ENCODE measurements at places on chromosomes 5 and 9. TPM values are rescaled to one million over a fixed set of nuclear protein-coding genes. Genes with fewer than 3 reads are reported as not detected.

The AGGF1 gene
- total RNA-seq, result 69.6 TPM

The MYMK gene
- not detected for total RNA-seq

The TTF1 gene
- total RNA-seq, result 11.1 TPM

The GARNL3 gene
- total RNA-seq, result 10.5 TPM

The FOXD4L5 gene
- not detected for total RNA-seq

The PRDM9 gene
- not detected for total RNA-seq

The CDHR2 gene
- 257 TPM for total RNA-seq

The C9orf50 gene
- not detected for total RNA-seq

DNA sequence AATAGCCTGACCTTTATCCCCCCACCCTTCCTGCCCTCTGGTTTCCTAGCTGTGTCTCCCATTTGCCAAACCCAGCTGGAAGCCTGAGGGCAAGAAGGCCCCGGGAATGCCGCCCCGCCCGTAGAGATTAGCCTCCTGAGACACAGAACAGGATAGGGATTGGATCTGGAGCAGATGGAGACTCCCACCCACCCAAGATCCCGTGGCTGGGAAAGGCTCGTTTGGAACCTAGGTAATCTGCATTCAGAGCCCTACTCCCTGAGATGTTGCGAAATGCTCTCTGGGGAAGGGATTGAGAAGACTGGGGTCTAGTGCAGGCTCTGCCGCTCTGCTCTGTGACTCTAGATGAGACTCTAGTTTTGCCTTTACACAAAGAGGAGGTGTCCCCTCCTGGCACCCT, 10.9 kb downstream of the AQP3 start:
- DNase-seq, result no peak

- DNase-seq, result no peak
Observed at GRCh38 chr5:2165615-2166305, 283.0 kb upstream of the IRX4 start.

GRCh38 chr9:118008246-118008645, 304.0 kb downstream of the TLR4 start:
- DNase-seq, result no peak

DNA sequence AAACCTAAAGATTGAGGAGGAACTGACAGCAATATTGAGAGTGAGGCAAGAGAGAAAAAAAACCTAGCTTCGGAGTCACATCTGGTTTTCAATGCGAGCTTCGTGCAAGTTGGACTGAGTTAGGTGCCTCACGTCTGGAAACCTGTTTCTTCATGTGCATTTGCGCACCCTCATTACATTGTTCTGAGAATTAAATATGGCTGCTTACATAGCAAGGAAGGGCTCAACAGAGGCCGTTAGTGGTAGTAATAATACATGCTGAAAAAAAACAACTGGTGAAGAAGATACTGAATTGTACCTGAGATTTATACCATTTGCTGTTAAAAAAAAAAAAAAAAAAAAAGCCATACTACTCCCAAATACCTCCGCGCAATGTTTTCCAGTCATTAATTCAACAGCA, 18.6 kb downstream of the DNAJA1 start:
- DNase-seq, result no peak

DNA sequence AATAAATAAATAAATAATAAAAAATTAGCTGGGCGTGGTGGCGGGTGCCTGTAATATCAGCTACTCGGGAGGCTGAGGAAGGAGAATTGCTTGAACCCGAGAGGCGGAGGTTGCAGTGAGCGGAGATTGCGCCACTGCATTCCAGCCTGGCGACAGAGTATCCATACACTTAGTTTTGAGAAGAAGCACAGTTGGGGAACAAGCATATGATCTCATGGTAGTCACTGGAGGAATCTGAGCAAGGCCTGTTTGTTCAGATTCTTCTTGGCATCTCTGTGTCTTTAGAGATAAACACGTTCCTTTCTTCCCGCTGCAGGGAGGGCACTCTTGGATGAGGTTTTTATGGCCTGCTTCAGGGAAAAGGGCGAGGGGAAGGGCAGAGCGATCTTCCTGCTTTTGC, 15.6 kb upstream of the DENND1A start:
- DNase-seq, result no peak

DNA sequence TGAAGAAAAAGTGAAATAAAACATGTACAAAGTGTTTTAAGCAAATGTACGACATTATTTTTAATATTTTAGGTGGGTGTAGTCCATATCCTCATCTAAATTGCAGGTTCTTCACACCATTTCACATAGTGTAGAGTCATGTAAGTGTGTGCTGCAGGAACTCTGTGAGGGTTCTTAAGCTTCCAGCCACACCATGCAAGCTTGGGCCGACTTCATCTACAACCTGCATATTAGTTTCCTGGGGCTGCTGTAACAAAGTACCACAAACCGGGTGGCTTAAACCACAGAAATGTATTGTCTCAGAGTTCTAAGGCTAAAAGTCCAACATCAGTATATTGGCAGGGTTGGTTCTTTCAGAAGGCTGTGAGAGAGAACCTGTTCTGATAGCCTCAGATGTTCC, 10.2 kb downstream of the PAM start:
- DNase-seq, result no peak

DNA sequence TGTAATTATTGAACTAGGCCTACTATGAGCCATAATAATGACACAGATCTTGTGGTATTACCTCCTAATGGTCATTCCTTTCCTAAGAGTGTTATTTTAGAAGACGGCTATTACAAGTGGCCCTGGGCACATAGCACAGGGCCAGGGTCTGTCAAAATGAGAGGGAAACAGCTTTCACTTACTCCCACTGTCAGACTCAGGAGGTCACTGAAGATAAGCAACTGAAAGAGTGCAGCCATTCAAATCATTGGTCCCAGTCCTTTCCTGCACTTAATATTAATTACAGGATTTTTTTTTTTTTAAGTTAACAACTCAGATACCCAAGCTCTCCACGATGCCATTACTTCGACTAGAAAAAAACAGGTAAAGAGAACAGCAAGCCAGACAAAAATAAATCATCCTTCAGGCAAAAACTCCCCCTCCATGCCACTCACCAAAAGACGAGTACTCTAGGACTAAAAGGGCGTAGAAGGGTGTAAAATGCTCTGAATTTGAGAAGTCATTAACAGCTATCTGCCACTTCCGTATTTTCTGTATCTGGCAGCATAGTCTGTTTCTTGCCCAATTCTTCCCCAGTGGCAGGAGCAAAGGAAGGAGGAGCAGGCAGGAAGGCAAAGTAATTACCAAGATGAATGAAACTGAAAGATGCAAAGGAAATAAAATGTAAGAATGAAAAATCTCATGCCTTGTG, 87.4 kb downstream of the ZNF608 start:
- no peak for DNase-seq

- DNase-seq, result peak; percentile 50
Observed at GRCh38 chr5:172102913-172103626, 85.0 kb downstream of the STK10 start.

- no peak for DNase-seq
Observed at GRCh38 chr5:149323210-149323609, 22.1 kb upstream of the GRPEL2 start.

DNA sequence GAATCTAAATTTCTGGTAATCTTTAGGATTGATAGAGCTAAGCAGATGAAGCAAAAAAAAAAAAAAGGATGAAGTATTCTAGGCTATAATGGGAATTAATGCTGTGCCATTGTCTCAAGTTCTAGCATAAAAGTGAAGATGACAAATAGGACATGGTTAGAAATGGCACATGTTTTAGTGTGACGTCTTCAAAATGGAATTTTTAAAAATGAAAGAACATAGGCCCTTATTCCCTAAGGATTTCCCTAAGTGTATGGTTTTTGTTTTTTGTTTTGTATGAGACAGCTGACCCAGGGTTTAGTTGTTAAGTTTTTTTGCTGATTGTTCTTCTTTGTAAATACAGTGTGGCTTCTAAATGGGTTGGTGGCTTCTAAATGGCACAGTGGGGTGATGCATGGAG, 7.1 kb downstream of the TLE4 start:
- DNase-seq, result no peak

DNA sequence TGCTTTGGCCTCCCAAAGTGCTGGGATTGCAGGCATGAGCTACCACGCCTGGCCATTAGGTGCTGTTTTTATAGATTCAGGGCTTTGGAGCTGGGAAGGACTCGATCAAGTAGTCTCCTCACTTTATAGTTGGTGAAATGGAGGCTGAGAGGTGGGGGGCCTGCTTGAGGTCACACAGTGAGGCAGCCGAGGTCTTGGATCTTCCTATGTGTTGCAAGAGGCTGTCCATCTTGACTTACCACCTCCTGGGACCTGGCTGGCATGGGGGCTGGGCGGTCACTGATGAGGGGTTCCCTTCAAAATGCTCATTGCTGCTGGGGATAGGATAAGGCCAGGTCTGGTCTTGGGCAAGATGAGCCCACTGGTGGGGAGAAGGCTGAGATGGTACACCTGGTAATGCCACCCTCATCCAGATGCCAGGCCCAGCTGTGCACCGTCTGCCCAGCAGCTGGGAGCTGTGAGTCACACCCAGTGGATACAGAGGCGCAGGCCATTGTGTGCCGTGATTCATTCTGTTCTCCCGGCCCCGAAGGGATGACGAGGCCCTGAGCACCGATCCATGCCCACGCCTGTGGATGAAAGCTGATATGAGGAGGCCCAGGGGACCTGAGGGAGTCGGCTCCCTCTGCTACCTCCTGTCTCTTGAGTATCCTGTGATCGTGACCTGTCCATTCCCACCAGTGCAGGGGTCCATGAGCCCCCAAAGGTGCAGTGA, 10.5 kb upstream of the NDST1 start:
- DNase-seq, result no peak

GRCh38 chr9:99623780-99624364, 197.8 kb upstream of the NR4A3 start:
- DNase-seq, result no peak

DNA sequence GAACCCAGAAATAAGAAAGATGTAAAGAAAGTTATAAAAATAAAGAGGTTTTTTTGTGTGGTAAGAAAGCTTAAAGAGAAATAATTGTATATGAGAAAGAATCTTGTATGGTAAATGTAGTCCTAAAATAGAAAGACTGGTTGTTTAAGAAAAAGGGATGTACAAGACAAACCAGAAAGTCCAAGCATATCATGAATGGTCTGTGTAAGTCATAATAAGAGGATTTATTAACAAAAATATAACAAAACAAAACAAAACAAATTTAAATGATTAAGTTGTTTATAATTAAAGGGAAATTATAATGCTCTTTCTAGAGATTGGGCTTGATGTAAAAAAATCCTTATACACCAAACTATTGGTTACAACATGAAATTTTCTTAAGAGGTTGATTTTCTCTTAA, 590.4 kb upstream of the PTGER4 start:
- no peak for DNase-seq

- peak; percentile 49 for DNase-seq
Observed at GRCh38 chr9:136482046-136482792, 621 bp downstream of the SEC16A start.

DNA sequence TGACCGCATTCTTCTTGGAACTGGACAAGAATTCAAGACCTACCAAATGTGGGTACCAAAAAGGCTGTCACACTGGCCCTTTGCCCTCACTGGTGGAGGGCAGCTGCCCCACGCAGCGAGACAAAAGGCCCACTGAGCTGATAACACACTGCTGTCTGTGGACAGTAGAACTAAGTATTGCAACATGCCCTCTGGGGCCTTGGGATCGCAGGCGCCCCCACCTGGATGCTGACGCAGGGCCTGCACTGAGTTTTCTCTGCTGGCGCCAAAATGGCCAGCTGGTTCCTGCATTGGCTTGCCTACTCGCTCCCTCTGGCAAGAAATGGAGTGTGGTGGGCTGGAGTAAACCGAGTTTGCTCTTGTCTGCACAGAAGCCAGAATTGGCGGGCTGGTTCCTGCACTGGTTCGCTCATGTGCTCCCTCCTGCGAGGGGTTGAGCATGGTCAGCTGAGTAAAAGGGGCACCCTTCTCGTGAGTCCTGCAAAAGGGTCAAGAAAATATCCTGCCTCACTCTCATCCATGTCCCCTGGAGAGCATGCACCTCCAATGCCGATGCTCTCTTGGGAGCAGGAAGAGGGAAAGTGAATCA, 55.7 kb downstream of the NXNL2 start:
- no peak for DNase-seq

- DNase-seq, result no peak
Observed at GRCh38 chr9:121997791-121998190, 95.3 kb downstream of the TTLL11 start.
